Suprapubic skin (tissue), 4 donors: ENCODE measurements at places on chromosomes 1 and 21. TPM values are rescaled to one million over a fixed set of nuclear protein-coding genes. Genes with fewer than 3 reads are reported as not detected.
A peak's percentile ranks its signal among the peaks of the same experiment; 100 is the strongest.

Gene LRRC39
- total RNA-seq, result 0.99 TPM

Gene MYOG
- total RNA-seq, result not detected

Gene TRIM17
- 3.8 TPM for total RNA-seq

Gene ZNF593OS
- not detected for total RNA-seq

Gene CD34
- total RNA-seq, result 20.7 TPM

Gene CR1
- 0.60 TPM for total RNA-seq

Gene GJA4
- 13.0 TPM for total RNA-seq

Gene CDC42BPA
- 13.8 TPM for total RNA-seq

Gene SHE
- total RNA-seq, result 7.3 TPM

GRCh38 chr1:20691872-20692271, 25.9 kb downstream of the KIF17 start:
- DNase-seq, result no peak

- DNase-seq, result peak; percentile 20
Measured at GRCh38 chr1:228039986-228040385, 33.2 kb downstream of the WNT3A start.

DNA sequence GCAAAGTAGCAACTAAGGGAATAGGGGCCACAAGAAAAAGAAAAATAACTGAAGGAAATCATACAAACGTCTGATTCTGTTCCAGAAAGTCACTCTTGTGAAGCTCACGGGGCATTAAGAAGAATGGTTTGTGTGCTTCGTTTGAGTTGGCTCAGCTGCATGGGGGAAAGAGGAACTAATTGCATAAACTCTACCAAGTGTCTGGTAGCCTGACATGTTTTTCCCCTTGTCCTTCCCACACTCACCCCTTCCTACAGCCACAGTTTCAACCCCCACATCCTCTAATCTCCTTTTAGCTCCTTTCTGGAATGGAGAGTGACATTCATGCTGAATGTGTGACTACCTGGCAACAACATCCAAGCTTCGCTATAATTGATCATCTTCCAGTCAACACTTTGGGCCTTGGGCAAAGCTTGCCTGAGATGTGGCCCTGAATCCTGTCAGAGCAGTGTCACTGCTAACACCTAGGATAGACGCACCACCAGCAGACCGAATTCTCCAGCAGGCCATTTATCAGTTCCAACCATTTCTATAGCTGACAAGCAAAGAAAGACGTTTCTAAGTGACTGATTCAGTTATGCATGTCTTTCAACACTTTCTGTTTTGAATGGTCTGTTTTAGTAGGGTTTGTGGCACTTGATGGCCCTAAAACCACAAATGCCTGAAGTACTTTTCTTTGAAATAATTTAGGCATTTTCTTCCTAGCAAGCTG, 439.6 kb downstream of the TTLL7 start:
- no peak for DNase-seq

- no peak for DNase-seq
Measured at GRCh38 chr1:236451796-236452373, 57.8 kb downstream of the EDARADD start.

GRCh38 chr1:14602136-14602535, 3.7 kb downstream of the KAZN start:
- DNase-seq, result peak; percentile 78

DNA sequence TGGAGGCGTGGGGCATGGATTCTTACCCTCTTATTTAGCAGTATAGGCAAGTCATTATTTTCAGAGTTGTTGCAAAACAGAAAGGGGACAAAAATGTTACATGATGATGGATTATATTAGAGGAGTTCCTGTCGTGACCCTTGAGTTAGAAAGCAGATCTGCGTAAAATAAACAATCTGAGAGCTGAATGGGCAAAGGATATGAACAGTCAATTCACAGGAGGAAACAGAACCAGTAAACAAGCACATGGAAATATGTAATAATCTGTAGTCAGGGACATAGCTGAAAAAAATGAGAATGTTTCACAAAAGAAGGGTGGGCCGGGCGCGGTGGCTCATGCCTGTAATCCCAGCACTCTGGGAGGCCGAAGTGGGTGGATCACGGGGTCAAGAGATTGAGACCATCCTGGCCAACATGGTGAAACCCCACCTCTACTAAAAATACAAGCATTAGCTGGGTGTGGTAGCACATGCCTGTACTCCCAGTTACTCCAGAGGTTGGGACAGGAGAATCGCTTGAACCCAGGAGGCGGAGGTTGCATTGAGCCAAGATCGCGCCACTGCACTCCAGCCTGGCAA, 20.9 kb downstream of the RCAN1 start:
- no peak for DNase-seq

- no peak for DNase-seq
Measured at GRCh38 chr1:175892686-175893085, 149.3 kb upstream of the TNR start.

- DNase-seq, result no peak
Measured at GRCh38 chr1:79817031-79817560, 810.6 kb upstream of the ADGRL4 start.

DNA sequence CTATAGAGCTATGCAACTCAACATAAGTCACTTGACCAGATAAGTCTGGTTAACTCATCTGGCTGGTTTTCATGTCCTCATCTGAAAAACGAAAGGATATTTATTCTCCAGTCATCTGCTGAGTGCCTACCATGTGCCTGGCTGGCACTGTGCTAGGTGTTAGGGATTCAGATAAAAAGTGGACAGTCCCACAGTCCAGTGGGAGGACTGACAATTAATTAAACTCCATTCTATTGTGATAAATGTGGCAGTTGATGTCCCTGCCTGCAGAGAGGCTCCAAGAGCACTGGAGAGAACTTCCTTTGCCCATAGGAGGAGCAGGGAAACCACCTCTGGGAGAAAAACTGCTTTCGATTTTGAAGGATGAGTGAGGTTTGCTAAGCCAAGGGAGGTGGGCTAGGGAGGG, 5.4 kb downstream of the NUAK2 start:
- DNase-seq, result no peak

- DNase-seq, result no peak
Measured at GRCh38 chr1:147409886-147410285, 131.4 kb upstream of the BCL9 start.

GRCh38 chr1:29136391-29136915, 12.8 kb upstream of the TMEM200B start:
- DNase-seq, result no peak

DNA sequence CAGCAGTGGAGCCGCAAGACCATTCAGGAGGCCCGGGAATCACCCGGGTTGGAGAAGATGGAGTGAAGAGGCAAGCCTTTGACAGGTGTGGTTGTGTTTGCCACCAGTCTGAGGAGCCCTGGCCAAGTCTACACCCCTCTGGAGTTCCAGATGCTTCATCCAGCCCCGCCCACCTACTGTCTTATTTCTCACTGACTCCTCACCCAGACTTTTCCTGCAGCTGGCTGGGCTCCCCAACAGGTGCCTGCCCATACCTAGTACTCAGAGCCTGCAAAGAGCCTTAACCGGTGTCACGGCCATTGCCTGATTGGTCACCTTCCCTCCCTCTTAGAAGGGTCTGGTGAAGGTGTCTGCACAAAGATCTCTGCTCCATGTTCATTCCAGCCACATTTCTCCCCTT, 16.0 kb downstream of the SLC9A1 start:
- no peak for DNase-seq

DNA sequence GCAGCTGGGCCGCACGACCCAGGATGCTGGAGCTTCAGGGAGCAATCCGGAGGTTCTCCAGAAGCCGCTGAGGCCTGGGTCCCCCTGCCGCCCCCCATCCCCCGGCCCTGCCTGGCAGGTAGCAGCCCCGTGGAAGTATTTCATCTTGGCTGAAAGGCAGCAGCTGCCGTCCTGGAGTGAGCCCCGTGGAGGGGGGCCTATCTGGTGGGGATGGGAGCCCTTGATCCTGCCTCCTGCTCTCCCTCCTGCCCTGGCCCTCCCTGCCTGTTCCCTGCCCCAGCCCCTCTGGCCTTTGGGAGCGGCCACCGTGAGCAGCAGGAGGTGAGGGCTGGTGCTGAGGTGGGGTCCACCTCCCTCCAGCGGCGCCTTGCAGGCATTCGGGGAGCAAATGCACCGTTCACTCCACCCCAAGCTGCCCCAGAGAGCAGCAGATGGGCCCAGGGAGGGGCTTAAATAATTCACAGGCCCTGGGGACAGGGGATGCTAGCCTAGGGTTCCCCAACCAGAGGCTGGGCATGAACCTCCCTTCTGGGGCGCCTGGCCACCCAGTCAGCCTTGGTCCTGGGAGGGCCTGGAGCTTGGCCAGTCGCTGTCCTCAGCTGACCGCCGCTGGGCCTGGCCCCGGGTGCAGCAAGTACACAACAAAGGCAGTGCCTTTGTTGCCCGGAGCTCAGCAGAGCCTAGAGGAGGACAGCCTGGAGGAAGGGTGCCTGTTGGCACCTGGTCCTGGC, 23.7 kb upstream of the PLCH2 start:
- no peak for DNase-seq

DNA sequence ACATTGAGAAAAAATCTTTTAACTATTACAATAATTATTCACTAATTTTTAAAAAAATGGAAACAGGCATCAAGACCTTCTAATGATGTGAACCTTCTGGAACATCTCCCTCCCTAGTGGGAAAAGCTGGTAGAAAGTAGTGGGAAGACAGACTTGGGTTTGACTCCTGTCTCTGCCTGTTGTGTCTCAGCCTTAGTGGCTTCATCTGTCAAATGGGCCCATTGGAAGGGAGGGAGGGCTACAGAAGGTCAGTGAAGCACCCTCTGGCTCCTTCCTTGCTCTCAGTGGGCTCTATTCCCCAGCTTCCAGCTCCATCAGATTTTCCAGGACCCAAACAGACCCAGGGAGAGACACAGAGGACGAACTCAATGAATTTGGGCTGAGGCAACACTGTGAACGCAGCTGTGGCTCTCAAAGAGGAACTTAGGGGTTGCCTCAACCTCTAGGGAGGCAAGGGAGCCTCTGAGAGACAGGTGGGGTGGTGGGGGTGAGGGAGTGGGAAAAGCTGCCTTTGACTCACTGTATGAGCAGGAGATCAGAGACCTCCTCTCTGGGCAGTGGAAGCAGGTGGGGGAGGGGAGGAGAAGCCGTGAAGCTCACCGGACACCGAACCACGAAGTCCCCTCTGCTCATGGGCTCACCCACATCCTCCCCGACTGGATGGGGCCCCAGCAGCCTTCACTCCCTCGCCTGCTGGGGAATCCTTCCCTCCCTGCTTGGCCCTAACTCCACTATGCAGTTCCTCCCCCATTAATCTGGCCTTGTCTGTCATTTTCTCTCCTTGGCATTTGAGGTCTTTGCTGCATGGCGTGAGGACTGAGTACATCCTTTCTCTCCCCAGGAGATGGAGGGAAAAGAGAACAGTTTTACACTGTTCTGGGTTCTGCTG, 4.5 kb downstream of the CNR2 start:
- DNase-seq, result no peak

DNA sequence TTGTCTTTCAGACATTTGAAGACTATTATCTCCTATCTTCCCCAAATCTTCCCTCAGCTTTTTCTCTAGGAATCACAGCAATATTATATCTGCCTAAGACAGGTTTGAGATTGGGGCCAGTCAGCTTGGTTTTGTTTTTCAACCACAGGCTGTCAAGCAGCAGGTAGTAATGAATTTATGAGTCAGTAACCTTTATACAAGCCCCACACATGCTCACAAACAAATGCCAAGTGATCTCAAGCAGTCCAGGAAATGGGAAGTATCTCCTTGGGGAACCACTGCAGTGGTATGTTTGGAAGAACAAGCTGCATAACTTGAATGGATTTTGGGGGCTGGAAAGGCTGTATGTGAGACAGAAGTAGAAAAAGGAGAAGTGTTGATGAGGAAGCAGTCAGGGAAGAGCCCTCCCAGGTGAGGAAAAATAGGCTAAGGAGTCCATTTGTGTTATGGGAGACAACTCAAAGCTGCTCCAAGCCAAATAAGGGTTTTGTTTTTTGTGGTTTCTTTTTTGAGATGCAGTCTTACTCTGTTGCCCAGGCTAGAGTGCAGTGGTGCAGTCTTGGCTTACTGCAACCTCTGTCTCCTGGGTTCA, 2.1 kb downstream of the DHDDS start:
- no peak for DNase-seq

- DNase-seq, result no peak
Measured at GRCh38 chr1:32266921-32267591, 16.0 kb downstream of the LCK start.

DNA sequence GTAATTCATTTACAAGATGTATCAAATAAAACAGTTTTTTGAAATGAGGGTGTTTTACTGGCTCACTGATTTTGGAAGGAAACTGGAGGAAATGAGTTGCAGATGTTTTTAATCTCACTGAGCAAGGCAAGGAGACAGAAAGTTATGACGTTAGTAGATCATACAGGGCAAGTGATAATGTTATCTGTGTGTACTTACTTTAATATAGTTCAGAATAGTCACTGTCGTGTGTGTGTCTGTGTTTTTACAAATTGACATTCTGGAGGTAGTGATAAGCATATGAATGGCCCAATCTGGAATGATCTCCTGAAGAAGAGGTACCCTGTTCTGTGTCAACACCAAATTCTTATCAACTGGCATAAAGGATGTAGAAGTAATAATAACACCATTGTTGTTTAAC, 1.9 kb upstream of the GBP4 start:
- no peak for DNase-seq

DNA sequence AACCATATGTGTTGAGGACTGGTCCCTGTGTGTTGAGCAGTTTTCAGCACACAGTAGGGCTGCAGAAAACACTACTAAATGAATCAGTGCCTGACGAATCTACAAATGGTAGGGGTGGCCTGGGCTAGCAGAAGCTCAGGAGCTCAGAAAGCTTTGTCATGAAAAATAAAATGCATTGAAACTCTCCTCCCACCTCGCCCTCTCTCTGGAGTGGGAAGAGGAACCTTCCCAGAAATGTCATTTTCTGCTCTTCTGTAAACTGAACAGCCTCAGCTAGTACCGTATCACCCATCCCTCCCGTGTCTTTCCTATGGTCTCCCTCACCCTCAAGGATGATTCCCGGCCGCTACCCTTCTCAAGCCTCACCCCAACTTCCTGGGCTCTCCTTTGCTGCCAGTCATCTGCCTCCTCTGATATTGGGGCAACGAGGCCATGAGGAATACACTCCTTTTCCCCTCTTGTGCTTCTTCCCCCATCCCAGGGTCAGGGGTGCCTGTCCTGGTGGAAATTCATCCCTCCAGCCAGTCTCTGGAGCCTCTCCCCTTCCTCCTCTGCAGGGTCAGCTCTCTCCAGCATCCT, 734.5 kb downstream of the PTPRU start:
- no peak for DNase-seq

- no peak for DNase-seq
Measured at GRCh38 chr1:209882942-209883340, 55.1 kb upstream of the SYT14 start.

GRCh38 chr1:50214717-50215116, 106.0 kb downstream of the ELAVL4 start:
- DNase-seq, result no peak

GRCh38 chr1:94090761-94091160, 30.2 kb downstream of the ABCA4 start:
- peak; percentile 7 for DNase-seq
